ENCODE measurements at places on chromosomes 7 and 10. TPM values are rescaled to one million over a fixed set of nuclear protein-coding genes. Genes with fewer than 3 reads are reported as not detected.

- DNase-seq, result no peak
Measured at GRCh38 chr7:106285855-106286492, 1.2 kb upstream of the NAMPT start.

Gene AGR2
- 0.80 TPM for total RNA-seq

- peak; percentile 82 for DNase-seq
Measured at GRCh38 chr10:43202224-43202656, 64.0 kb downstream of the CSGALNACT2 start.

Gene LEP
- total RNA-seq, result 1.1 TPM

- DNase-seq, result no peak
Measured at GRCh38 chr7:156791241-156791640, 101.7 kb downstream of the LMBR1 start.

All from lower leg skin (tissue), 4 donors.